ENCODE measurements at places on chromosomes 4 and X. TPM values are rescaled to one million over a fixed set of nuclear protein-coding genes. Genes with fewer than 3 reads are reported as not detected.

- peak; percentile 83 for DNase-seq
Measured at GRCh38 chr4:128600996-128601871, 208.3 kb upstream of the JADE1 start.

GRCh38 chr4:25865586-25865985 lies 2.8 kb upstream of the SEL1L3 start:
- DNase-seq: no peak

DNA sequence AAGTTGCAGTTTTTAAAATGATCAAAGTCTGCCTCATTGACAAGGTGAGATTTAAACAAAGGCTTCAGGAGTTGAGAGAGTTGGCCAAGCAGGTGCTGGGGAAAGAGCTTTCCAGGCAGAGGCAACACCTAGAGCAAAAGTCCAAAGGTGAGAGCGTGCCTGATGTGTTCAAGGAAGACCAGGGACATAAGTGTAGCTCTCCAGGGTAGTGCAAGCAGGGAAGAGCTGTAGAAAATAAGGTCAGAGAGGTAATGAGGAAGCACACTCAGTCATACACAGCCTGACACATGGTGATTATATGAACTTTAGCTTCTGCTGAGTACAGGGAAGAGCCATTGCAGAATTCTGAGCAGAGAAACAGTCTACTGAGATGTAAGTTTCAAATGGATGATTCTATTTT lies 265.0 kb upstream of the NWD2 start:
- DNase-seq: no peak

GRCh38 chr4:10085828-10086505 lies 30.6 kb downstream of the WDR1 start:
- no peak for DNase-seq

DNA sequence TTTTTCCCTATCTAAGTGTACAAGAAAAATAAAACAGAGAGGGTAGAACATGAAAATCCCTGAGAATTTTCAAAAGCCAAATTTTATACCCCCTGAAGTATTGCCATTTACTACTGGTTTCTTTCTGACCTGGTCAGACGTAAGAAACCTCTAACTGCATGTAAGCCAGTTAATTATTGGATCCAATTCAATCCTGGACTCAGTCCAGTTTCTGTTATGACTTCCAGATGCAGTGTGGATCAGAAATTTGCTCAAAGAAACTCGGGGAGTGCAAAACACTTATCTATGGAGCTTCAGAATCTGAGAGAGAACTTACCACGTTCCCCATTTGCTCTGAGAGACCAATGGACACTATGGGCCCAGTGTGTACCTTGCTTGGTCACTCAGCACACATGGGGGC lies 383.5 kb downstream of the KLHL4 start:
- no peak for DNase-seq

DNA sequence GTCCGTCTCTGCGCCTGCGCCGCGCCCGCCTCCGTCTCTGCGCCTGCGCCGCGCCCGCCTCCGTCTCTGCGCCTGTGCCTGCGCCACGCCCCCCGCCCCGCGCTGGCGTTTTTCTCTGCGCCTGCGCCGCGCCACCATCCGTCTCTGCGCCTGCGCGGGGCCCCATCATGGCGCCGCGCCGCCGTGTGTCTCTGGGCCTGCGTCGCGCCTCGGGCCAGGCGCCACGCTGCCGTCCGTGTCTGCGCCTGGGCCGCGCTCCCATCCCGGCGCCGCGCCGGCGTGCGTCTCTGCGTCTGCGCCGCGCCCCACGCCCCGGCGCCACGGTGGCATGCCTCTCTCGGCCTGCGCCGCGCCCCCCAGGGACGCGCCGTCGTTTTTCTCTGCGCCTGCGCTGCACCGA lies 51.8 kb upstream of the DUX4 start:
- no peak for DNase-seq

GRCh38 chrX:29834311-29834710 lies 381.1 kb upstream of the MAGEB2 start:
- no peak for DNase-seq

DNA sequence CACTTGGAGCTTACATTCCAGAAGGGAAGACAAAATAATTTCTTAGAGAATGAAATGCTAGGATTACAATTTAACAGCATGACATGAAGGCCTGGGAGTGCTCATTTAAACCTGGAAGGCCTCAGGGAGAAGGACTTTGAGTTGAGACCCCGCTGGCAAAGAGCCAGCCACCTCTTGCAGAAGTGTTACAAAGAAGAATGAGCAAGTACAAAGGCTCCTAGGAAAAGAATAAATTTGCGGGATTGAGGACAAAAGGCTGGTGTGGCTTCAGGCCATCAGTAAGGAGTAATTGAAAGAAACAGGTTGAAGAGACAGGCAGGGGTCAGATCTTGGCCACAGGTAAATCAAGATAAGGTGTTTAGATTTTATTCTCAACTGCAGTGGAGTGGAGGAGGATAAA lies 3.1 kb upstream of the ELOVL6 start:
- no peak for DNase-seq

GRCh38 chr4:7915875-7916242 lies 23.8 kb downstream of the AFAP1 start:
- DNase-seq: no peak

DNA sequence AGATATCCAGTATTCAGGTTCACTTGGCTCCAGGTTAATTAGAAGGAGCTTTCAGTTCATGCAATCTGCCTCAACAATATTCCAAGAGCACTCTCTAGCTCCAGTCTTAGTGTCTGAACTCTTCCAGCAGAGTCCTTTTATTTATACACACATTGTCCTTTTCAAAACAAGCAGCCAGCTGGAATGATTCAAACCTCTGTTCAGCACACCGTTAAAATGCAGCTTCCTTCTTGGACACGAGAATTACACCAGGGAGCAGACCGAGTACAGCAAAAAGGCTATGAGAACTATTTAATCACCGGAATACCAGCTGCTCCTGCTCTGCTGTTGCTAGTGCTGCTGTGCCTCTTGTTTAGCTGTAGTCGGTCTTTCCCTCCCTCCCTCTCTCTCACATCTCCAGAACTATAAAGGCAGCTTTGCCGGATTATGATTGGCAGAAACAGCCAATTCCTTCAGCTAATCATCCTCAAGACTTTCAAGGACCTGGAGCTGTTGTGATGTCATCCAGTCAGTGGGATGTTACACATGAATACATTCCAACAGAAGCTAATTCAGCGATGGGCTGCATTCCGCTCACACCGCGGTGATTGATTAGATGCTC lies at the start of gene NDST4:
Gene NDST4, minus strand, starts transcription at position 115 of the 601 bp plus-strand sequence. CDS start 36,584 bp downstream, outside the sequence.
- DNase-seq: no peak

GRCh38 chr4:113478032-113478431 lies 283.5 kb downstream of the CAMK2D start:
- no peak for DNase-seq

DNA sequence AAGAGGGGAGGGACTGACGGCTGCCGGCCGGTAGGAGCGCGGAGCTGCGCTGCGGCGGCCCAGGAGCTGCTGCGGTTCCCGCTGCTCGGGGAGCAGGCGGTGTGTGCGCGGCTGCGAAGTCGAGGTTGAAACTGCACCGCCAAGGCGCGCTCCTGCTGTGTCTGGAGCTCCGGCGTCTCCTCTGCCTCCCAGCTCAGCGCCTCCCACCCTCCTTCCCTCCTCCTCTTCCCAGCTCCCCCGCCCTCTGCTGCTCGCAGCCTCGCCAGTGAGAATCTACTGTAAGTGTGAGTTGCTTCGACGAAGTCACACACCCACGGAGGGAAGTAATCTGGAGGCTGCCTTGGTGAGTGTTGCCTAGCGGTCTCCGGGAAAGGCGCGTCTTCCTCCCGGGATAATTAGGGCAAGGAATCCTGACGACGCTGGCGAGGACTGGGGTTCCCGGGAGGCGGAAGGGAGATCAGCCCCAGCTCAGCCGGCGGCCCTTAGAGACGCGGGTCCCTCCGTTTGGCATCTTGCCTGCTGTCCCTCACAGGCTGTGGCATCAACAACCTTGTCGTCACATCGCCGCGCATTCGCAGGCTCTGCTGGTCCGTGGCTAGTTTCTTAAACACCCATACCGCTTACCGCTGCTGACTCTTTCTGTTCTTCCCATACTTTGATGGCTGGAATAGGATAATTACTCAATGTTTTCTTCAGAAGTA lies at the start of gene EPHA5:
Gene EPHA5, minus strand, starts transcription at position 159 of the 701 bp plus-strand sequence. CDS start 747 bp downstream, outside the sequence.
- DNase-seq: peak; percentile 20

GRCh38 chr4:37590016-37590415 lies 96.2 kb downstream of the RELL1 start:
- no peak for DNase-seq

- no peak for DNase-seq
Measured at GRCh38 chrX:42778096-42778495, at the start of gene PPP1R2C. Gene PPP1R2C, minus strand, starts transcription at chrX:42778163. Its CDS starts 84 bp downstream, at chrX:42778079.

DNA sequence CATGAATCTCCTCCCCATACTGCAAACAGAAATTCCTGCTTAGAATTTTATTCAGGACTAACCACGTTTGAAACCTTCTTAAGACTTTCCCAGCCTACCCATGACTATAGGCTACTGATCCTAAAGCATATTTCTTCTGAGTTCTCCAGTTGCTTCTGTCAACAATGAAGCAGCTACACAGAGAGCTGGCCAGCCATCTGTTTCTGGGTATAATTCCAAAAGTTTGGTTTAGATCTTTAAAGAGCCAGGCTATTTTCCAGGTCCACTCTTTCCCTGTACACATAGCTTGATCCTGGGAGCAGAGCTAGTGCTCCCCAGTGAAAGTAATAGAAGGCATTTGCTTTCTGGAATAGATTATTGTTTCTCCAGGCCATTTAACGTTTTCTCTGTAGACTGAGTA lies 4.0 kb upstream of the ITM2A start:
- no peak for DNase-seq

DNA sequence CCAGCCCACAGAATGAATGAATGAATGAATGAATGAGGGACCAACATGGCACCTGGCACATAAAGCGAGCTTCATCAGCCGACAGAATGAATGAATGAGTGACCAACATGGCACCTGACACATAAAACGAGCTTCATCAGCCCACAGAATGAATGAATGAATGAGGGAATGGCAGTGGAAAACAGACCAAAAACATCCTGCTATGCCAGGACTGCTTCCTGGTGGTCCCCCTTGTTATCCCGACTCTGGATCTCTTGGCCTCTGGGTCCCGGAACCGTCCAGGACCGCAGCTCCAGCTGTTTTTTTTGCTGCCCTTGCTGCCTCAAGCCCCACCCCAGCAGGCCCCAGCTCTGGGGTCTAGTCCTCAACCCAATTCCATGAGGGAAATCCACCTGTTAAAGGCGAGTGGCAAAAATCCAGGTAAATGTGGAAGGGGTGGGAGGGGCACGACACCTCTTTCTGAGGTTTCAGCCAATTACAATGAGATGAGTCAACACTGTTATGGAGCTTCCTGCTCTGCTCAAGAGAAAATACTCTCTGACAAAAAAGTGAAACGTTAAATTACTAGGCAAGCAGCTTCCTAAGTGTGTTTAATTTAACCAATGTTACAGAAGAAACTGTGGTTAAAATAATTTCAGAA lies 72.0 kb upstream of the MTNR1A start:
- DNase-seq: no peak

DNA sequence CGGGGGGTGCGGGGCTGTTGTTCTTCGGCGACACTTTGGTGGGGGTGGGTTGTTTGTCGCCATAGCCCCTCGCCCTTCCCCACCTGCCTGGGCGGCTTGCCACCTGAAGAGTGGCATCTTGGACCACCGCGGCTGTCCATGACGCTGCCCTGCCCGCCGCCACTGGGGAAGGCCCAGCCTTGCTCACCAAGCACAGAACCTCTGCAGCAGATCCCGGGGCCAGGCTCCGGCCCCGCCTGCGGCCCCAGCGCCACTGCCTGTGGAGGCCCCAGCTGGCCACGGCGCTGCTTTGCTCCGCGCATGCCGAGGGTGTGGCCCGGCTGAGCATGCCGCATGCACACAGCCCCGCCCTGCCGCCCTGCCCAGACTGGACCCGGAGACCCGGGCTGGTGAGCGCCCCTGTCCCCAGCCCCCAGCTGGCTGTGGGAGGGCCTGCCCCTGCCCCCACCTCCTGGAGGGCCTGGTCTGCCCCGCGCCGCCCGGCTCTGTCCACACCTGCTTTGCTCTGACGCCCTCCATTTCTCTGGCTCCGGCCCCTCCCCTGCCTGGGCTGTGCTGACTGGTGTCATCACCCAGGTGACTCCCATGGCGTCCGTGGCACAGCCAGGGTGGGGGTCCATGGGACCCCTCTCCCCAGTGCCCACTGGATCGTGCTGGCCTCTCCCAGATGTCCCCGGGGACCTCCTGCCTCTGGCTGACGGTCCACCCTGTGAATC lies 5.3 kb downstream of the NAT8L start:
- no peak for DNase-seq

GRCh38 chr4:137610960-137611359 lies 78.7 kb upstream of the PCDH18 start:
- DNase-seq: no peak

DNA sequence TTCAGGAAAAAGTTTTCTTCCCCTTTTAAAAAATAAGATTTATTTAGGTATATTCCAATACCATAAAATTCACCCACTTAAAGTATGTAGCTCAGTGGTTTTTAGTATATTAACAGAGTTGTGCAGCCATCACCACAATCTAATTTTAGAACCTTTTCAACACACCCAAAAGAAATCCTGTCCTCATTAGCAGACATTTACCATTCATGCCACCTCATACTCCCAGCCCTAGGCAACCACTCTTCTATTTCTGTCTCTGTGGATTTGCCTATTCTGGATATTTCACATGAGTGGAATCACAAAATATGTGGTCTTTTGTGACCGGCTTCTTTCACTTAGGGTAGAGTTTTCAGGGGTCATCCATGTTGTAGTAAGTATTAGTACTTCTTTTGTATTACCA lies 7.4 kb downstream of the ZNF81 start:
- no peak for DNase-seq

GRCh38 chr4:184744236-184744635 lies 10.3 kb upstream of the CENPU start:
- DNase-seq: no peak

DNA sequence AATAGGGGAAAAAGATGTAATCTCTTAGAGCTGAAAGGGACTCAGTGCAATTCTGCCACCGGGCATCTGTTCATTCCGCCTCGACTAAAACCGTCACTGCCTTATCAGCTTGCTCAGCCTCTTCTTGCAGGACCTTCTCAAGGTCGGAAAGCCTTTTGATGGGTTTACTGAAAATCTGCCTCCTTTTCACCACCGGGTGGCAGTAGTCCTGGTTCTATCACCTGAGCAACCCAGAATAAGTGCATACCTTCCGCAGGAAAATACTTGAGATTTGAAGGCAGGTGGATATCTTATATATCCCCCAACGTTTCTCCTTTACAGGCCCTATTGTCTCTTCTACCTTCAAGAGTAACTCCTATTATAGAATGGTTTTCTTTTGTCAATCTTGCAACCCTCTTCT lies 103.4 kb upstream of the PAK3 start:
- no peak for DNase-seq

Gene MSN
- total RNA-seq: 132 TPM

Gene CYSLTR1
- 21.2 TPM for total RNA-seq

Gene KLB
- 0.21 TPM for total RNA-seq

Gene PHOX2B
- not detected for total RNA-seq

Gene CD38
- 4.6 TPM for total RNA-seq

Gene TCEAL2
- 42.9 TPM for total RNA-seq

Gene DKK2
- total RNA-seq: not detected

Gene MTMR8
- 5.3 TPM for total RNA-seq

Gene NR0B1
- 0.28 TPM for total RNA-seq

Gene CTSO
- total RNA-seq: 22.0 TPM

Gene MRFAP1
- total RNA-seq: 129 TPM

Gene IL15
- 2.3 TPM for total RNA-seq

Gene ABCD1
- 2.9 TPM for total RNA-seq

Measured in uterus (tissue), 4 donors.